ENCODE measurements at places on chromosomes 5 and 9. TPM values are rescaled to one million over a fixed set of nuclear protein-coding genes. Genes with fewer than 3 reads are reported as not detected.

- H3K4me1 ChIP-seq, result no peaks in the 10 kb centered on the region
- H3K27me3 ChIP-seq, result no peaks in the 10 kb centered on the region
- H3K4me3 ChIP-seq, result no peak overlapping the region
- no peaks in the 10 kb centered on the region for H3K36me3 ChIP-seq
- H3K27ac ChIP-seq, result no peak overlapping the region
These were observed 259.0 kb downstream of the GADD45G start for GRCh38 chr9:89863837-89864236.

DNA sequence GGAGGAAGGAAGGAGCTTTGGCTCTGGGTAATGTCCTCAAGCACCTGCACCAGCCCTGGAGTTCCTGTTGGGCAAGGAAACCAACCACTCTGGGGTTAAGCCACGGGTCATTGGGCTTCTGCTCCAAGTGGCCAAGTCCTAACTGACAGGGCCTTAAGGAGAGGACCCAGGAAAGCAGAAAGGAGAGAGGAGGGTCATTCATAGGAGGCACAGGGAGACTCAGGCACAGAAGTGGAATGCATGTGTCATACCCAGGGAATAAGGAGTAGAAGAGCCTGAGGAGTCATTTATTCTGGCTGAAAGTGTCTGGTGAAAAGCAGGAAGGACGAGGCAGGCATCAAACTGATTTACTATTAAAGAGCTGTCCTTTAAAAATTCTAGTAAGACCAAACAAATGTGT, 129.2 kb downstream of the DMRT2 start:
- no peak for DNase-seq
- no peaks in the 10 kb centered on the region for H3K27me3 ChIP-seq
- H3K27ac ChIP-seq, result no peak overlapping the region
- H3K4me1 ChIP-seq, result no peaks in the 10 kb centered on the region
- no peaks in the 10 kb centered on the region for H3K36me3 ChIP-seq
- H3K4me3 ChIP-seq, result no peak overlapping the region

Gene IFNA13
- total RNA-seq, result not detected

DNA sequence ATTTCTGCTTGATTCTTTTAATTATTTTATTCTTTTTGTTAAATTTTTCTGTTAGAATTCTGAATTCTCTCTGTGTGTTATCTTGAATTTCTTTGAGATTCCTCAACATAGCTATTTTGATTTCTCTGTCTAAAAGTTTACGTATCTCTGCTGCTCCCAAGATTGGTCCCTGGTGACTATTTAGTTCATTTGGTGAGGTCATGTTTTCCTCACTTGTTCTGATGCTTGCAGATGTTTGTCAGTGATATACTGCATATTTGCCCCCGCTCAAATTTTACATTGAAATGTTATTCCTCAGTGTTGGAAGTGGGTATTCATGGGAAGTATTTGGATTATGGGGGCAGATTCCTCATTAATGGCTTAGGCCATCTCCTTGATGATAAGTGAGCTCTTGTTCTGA, 105.3 kb downstream of the PRDM9 start:
- DNase-seq, result no peak
- no peak overlapping the region for H3K27ac ChIP-seq
- no peaks in the 10 kb centered on the region for H3K4me1 ChIP-seq

Gene TYRP1
- 6.5 TPM for total RNA-seq

Gene NSMF
- 39.5 TPM for total RNA-seq

DNA sequence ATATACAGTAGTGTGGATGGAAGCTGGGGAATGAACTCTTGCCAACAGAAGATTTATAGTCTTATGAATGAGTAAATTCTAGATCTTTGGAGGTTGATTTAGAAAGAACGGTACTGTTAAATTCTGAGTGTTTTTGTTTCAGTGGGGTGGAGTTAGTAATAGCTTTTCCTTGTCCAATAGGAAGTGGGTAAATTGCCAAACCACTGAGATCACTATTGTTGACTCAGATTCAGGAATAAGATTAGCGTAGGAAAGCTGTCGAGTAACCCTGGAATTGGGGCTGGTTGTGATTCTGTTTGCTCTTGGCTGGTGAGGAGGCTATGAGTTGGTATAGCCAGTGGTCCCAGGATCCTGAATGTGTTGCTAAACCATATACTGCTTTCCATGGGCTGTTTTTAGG, 155.6 kb downstream of the ARHGAP26 start:
- no peaks in the 10 kb centered on the region for H3K4me1 ChIP-seq
- H3K27ac ChIP-seq, result no peak overlapping the region
- no peak overlapping the region for H3K4me3 ChIP-seq
- H3K36me3 ChIP-seq, result no peaks in the 10 kb centered on the region

- no peak for DNase-seq
- H3K27ac ChIP-seq, result no peak overlapping the region
- no peaks in the 10 kb centered on the region for H3K4me1 ChIP-seq
- no peak overlapping the region for H3K4me3 ChIP-seq
- H3K36me3 ChIP-seq, result no peaks in the 10 kb centered on the region
These were observed 154.3 kb downstream of the KDM4C start for GRCh38 chr9:6911901-6912638.

Gene PCDHA13
- total RNA-seq, result 4.1 TPM

Gene PCDHA12
- total RNA-seq, result 18.7 TPM

DNA sequence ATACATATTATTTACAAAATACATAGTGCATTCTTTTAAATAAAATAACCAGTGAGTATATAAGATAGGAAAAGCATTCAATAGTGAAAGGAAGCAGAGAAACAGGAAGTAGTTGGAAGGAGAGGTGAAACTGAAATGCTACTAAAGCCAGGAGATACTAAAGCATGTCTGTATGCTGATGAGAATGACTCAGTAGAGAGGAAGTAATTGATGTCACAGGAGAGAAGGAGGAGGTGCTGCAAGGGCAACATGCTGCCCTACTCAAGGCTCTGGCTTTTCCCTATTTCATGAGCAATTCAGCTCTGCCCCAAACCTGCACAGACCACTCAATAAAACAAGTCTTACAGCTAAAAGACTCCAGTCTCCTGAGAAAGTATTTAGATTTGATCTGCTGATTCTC, 108.5 kb upstream of the TXNDC8 start:
- H3K27ac ChIP-seq, result no peak overlapping the region
- H3K36me3 ChIP-seq, result no peaks in the 10 kb centered on the region
- DNase-seq, result no peak
- no peak overlapping the region for H3K4me3 ChIP-seq
- H3K4me1 ChIP-seq, result no peaks in the 10 kb centered on the region

Gene BRIX1
- total RNA-seq, result 28.7 TPM

Gene BTNL8
- 19.1 TPM for total RNA-seq

GRCh38 chr5:73061593-73061992, 58.8 kb upstream of the TMEM171 start:
- no peaks in the 10 kb centered on the region for H3K36me3 ChIP-seq
- H3K27ac ChIP-seq, result no peak overlapping the region
- no peak for DNase-seq
- no peak overlapping the region for H3K4me3 ChIP-seq
